ENCODE measurements at places on chromosomes 16 and 17.

DNA sequence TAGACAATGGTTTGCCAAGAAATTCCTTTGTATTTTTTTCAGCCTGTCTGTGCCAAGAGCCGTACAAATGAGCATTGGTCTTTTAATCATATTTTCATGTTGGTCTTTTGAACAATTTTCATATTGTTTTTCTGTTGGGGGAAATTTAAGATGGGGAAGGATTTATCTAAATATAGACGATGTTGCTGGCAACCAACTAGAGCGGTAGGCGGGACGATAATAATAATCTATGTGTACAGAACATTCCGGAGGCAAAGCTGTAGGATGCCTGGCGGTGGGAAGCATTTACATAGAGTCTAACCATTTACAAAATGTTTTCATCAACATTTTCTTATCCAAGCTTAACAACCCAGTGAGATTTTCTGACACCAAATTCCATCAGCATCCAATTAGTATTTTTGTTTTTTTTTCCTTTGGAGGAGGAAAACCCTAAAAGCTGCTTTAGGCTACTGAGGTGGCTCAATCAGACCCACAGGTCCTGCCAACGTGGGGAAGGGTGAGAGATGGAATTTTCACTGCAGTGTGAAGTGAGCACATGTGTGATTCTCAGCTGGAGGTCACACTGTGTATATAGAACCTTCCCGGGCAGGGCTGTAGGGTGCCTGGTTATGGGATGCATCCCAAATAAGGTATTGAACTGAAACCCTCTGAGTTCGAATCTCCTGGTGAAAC lies 11.7 kb upstream of the SEC14L1 start:
- no peak for DNase-seq

DNA sequence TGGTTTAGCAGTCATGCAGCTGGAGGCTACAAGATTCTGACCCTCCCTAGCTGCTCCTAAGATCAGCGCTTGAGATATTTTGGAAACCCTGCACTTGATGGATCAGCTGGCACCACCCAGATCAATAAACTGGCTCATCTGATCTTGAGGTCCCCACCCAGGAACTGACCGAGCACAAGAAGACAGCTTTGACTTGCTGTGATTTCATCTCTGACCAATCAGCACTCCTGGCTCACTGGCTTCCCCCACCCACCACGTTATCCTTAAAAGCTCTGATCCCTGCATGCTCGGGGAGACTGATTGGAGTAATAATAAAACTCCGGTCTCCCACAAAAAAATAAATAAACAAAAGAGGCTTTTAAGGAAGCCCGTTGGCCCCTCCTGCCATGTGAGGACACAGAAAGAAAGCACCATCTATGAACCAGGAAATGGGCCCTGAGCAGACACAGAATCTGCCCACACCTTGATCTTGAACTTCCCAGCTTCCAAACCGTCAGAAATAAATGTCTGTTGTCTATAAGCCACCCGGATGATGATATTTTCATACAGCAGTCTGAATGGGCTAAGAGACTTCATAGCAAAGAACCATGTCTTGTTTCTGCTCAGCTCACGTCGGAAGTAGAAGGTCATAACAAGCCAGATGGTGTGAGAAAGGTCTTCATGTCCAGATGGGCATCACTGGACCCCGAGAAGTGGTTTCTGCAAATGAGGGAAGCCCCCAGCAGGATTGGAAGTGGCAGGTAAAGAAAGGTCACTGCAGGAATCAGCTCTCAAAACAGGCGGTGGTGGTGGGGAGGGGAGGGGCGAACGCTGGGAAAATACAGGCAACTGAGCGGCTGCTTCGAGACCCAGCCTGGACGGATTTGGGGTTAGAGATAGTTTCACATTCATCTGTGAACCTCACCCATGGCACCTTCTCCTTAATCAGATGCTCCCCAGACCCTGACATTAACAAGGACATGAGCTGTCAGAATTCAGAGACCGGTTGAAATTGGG lies 19.8 kb upstream of the RPH3AL start:
- DNase-seq: no peak

DNA sequence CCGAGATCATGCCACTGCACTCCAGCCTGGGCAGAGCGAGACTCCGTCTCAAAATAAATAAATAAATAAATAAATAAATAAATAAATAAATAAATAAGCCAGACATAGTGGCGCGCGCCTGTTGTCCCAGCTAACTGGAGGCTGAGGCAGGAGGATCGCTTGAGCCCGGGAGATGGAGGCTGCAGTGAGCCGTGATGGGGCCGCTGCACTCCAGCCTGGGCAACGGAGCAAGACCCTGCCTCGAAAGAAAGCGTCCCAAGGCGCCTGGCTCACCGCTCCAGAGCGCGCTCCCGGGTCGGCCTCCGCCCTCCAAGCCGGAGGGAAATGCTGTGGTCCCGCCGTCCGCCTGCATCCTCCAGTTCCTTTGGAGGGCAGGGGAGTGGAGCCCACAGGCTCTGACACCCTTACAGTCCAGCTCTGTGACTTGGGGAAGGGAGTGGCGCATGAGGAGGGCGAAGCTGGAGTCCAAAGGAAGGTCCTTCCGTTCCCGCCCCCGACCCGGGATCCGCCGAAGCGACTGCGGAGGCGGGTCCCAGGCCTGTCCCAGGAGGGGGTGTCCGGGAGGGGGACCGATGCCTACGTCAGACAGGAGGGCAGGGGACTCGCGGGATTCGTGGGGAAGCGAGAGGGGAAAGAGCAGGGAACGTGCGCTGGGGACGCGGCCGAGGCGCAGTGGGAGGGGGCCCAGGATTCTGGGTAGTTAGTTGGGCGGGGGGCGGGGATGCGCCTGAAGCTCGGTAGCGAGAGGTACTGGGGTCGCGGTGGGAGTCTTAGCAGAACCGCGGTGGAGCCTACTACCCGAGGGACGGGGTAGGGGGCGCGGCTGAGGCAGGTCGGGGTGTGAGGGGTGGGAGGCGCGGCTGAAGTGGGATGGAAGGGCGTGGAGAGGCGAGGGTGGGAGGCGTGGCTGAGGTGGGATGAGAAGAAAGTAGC lies 8.4 kb upstream of the TRPV2 start:
- DNase-seq: peak; percentile 29

- DNase-seq: no peak
Measured at GRCh38 chr17:49951362-49952082, 17.5 kb upstream of the DLX4 start.

DNA sequence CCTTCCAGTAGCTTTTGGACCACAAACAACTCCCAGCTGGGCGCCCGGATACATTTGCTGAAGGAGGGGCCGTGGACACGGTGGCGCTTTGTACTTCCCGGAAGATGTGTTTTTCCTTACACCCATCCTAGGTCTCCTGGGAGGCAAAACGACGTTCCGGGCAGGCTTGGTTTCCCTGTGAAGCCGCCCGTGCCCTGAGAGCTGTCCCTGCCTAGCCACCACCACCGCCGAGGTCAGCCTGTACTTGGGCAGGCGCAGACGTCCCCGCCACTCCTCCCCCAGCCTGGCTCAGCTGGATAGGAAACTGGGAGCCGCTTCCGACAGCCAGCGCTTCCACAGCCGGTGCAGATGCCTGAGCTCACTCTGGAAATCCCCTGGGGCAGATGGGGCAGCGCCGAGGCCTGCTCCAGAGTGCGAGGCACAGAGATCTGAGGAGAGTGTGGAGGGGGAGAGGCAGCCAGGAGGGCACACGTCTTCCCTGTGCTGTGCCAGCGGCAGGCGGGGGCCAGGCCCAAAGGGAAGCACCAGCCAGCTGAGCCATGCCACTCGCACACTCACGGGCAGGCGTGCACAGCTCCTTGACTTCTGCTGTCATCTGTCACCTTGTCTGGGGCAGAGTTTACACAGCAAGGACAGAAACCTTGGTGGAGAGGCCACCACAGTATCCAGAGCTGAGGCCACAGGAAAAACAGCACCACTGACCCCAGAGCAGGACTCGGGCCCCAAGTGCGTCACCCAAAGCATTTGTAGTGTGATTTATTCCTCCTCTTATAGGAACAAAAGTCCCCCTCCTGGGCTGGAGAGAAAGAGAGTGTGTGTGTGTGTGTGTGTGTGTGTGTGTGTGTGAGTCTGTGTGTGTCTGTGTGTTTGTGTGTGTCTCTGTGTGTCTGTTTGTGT lies 3.0 kb downstream of the RHBDF2 start:
- no peak for DNase-seq

DNA sequence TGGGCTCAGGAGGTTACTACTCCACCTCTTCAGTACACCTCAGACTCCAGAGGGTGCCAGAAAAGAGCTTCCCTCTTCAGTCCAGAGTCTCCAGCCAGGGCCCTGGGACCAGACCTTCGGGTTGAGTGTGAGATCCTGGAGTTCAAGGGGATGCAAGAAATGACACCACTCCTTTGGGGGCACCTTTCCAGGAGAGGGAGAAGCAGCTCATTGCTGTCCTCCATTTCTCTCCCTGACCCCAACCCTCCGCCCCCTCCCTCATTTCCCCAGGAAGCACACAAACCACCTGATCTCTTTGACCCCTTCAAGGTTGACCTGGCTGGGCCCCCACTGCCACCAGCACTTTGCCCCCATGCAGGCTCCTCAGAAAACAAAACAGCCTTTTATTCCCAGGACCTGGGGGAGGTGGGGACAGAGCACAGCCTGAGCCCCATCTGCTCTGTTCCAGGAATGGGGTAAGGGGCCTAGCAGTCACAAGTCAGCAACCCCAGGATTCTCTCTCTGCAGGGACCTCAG lies 21.4 kb downstream of the CDH5 start:
- no peak for DNase-seq

GRCh38 chr16:3857189-3858043 lies 23.1 kb downstream of the CREBBP start:
- no peak for DNase-seq

GRCh38 chr16:27226976-27227705 lies 23.8 kb downstream of the KDM8 start:
- no peak for DNase-seq

- DNase-seq: no peak
Measured at GRCh38 chr16:4859900-4860255, 12.6 kb downstream of the UBN1 start.

DNA sequence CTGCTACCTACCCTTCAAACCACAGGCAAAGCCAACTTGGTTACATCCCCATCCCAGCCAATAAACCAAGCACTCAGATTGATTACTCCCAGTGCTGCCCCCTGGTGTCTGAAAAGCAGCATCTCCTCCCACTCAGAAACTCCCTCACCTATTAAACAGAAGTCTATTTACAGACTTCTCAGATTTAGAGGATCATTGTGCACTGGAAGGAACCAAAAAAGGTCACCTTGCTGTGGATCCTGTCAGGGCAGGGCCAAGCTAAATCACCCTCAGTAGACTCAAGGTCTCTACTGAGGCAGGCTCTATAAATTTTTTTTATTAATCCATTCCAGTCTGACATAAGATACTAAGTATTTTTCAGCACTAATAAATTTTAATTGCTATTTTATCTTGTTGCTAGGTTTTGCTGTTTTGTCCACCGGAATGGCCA lies 17.6 kb downstream of the HIGD1B start:
- DNase-seq: peak; percentile 31

GRCh38 chr16:4989391-4990006 lies 31.4 kb downstream of the SEC14L5 start:
- no peak for DNase-seq

DNA sequence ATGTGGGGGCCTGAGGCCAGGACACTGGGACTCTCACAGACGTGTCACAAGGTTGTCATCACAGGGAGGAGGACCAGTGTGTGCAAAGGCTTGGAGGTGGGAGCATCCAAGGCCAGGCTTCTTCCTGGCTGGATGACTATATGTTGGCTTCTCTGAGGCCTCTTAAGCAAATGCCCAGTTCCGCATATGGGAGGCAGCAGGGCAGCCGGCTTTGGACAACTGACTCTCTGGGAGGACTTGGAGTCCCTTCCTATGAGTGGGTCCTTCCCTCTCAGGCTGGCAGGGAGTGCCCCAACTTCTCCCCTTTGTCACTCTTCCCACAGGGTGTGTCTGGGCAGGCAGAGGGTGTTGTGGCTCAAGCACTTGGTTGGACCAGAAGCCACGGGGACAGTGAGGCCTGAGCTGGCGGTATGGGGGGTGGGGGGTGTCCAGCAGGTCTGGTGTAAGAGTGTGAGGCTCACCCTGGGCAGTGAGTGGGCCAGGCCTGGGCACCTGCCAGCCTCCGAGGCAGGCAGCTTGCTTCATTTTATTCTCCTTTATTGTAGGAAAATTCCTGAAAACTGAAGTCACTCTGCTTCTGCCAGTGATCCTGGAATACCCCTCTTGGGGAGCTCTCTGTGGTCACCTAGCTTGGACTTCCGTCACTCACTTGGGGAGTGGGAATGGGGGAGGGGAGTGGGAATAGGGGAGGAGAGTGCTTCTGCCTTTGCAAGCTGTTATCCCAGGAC lies 14.9 kb downstream of the ADGRG1 start:
- DNase-seq: no peak

DNA sequence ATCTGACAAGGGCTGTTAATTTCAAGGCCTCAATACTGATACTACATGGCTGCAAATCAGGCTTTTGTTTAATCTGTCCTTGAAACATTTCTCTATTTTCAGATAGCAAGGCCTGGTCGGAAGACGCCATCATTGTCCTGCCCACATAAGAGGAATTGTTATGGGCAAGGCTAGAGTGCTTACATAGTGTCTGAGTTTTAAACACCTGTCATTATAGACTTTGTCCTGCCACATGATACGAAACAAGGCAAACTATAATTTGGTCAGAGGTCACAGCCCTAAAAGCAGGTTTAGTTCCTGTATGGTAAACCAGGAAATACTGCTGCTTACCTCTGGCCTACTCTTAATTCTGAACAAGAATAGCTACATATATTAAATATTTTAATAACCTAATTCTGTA lies 104.4 kb downstream of the SSH2 start:
- no peak for DNase-seq

DNA sequence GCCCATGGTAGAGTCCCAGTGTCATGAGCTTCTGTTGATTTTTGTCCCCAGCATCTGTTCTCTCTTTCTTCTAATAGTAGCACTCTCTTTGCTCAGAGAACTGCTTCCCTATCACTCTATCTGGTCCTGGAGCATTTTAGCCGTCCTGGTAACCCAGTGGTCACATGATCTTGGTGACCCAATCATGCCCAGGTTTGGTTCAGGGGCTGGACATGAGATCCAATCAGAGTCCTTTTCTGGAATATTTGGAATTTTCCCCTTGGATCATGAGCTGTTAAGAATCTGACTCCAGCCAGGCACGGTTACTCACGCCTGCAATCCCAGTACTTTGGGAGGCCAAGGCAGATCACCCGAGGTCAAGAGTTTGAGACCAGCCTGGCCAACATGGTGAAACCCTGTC lies 197.0 kb downstream of the RAB11FIP4 start:
- no peak for DNase-seq

GRCh38 chr16:65125871-65126270 lies 4.0 kb upstream of the CDH11 start:
- no peak for DNase-seq

GRCh38 chr17:80220736-80221215 lies 549 bp downstream of the SLC26A11 start:
- no peak for DNase-seq
